ELR (cell line): ENCODE measurements at places on chromosomes 6 and 20.

DNA sequence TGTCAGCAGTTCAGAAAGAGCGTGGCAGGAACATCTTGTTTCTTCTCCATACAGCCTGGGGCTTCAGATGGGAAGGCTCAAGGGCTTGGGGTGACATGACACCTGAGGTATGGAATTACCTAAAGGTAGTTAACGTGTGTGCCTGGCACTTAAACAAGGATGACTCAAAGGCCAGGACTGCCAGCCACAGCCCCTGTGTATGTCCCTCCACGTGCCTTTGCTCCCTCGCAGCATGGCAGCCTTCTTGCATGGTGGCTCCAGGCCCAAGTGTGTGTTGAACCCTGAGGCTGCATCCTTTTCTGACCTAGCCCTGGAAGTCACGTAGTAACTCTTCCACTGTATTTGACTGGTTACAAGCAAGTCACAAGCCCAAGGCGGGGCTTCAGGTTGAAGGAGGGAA is 33.6 kb upstream of the MYL9 start:
- no peak for DNase-seq

DNA sequence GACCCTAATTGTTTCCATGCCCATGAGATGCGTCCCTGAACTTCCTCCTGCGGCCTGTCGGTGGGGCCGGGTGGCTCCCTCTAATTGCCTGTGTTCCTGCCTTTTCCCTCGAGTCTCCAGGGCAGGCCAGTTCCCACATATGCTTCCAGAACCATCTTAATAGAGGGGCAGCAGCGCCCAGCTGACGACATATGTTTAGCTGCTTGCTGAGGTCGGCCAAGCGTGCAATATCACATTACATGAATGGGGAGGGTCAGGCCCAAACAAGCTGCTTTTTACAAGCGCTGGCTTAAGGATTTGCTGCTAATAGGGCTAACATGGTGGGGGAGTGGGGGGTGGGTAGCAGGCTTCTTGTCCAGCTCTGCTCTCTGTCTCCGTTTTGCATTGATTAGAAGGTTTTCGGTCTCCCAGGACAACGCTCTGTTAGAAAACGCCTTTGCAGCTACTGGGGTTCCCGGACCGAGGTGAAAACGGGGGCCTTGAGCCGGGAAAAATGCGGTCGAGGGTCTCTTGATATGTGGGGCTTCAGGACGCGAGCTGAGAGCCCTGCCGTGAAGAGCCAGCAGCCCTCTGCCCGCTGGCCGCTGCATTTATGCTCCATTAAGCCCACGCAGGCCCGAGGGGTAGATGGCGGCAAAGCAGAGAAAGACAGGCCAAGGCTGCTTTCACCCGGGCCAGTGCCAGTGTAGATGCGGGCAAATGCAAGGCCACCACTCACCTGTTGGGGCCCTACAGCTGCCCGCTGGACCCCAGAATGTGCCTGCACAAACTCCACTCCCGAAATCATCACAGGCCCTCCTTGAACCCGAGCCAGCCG is 308.5 kb downstream of the BMP7 start:
- no peak for DNase-seq

DNA sequence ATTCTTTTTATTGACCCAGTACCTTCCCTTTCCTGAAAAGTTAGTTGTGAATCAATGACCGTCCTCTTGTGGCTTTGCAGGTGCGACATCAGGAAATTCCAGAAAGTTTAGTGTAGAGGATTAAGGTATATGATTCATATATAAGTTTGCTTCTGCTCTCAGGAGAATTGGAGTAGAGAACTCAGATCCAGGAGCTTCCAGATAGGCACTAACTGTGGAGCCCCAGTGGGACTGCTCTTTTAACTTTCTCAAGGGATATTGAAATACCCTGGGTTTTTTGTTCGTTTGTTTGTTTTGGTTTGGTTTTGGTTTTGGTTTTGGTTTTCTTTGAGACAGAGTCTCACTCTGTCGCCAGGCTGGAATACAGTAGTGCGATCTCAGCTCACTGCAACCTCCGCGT is 9.5 kb downstream of the TAAR2 start:
- peak; percentile 45 for DNase-seq

GRCh38 chr6:135901774-135902524 is 50.4 kb downstream of the PDE7B start:
- DNase-seq, result peak; percentile 36

GRCh38 chr20:41167481-41168253 is 30.3 kb downstream of the PLCG1 start:
- no peak for DNase-seq

- no peak for DNase-seq
Observed at GRCh38 chr6:5230081-5230480, 30.7 kb downstream of the LYRM4 start.

GRCh38 chr6:67608099-67608749 is 1026.9 kb upstream of the ADGRB3 start:
- no peak for DNase-seq
